ENCODE measurements at places on chromosomes 1 and 21.

DNA sequence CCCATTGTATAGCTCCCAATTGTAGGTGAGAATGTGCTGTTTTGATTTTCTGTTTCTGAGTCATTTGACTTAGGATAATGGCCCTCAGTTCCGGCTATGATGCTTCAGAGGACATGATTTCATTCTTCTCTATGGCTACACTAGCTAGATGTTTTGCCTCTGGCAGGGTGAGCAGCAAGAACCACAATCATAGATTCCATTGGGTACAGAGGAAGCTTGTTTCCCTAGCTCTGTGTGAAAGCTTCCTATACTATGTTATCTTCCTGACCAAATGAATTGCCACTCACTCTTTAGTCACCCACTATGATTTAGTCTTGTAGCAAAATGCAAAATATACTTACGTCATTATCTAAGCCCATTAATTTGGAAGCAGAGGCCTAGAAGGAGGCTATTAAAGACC, 616.3 kb downstream of the PLA2G4A start:
- no peak for DNase-seq

DNA sequence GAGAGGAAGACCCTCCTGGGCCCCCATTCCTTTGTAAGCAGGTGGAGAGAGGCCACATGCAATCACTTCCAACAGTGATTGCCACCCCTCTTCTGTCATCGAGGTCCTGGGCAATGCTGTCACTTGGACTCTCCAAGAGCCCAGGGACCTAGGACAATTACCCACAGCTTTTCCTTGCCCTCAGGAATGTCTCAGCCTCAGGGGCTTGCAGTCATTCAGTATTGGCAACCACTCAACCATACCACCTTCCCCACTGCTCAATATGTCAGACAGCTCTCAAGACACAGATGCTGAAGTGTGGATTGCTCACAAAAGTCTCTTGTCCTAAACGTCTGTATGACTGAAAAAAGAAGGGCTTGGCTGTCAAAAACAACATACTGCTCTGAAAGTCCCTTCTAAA, 87.8 kb downstream of the PTPN14 start:
- no peak for DNase-seq

GRCh38 chr1:99964806-99965205, 5.0 kb upstream of the SLC35A3 start:
- no peak for DNase-seq

DNA sequence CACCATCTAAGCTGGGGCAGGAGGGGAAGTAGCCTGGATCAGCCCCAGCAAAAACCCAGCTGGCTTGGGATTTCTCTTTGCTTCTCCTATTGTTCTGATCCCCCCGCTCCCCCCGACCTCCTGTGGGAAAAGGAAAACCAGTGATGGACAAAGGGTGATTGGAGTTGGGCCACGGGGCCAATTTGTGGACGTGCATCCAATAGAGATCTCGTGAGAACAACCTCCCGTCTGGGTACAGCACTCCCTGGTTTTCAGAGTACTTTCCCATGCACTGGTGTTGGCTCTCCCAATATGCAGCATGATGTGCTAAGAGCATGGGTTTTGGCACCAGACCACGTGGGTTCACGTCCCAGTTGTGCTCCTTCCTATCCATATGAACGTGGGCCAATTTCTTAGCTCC, 9.0 kb downstream of the BLACAT1 start:
- no peak for DNase-seq

GRCh38 chr21:35593000-35593502, 467.3 kb downstream of the SETD4 start:
- DNase-seq = no peak

- DNase-seq = no peak
Observed at GRCh38 chr1:246108278-246108925, 398.7 kb downstream of the SMYD3 start.

- no peak for DNase-seq
Observed at GRCh38 chr1:78839704-78840277, 166.7 kb downstream of the ADGRL4 start.

- no peak for DNase-seq
Observed at GRCh38 chr1:245585252-245585959, 430.6 kb downstream of the KIF26B start.

- DNase-seq = no peak
Observed at GRCh38 chr1:81435175-81435574, 365.6 kb upstream of the ADGRL2 start.

- no peak for DNase-seq
Observed at GRCh38 chr1:158115126-158115525, 65.6 kb upstream of the CD1D start.

- DNase-seq = no peak
Observed at GRCh38 chr1:68228851-68229250, 3.5 kb downstream of the WLS start.

DNA sequence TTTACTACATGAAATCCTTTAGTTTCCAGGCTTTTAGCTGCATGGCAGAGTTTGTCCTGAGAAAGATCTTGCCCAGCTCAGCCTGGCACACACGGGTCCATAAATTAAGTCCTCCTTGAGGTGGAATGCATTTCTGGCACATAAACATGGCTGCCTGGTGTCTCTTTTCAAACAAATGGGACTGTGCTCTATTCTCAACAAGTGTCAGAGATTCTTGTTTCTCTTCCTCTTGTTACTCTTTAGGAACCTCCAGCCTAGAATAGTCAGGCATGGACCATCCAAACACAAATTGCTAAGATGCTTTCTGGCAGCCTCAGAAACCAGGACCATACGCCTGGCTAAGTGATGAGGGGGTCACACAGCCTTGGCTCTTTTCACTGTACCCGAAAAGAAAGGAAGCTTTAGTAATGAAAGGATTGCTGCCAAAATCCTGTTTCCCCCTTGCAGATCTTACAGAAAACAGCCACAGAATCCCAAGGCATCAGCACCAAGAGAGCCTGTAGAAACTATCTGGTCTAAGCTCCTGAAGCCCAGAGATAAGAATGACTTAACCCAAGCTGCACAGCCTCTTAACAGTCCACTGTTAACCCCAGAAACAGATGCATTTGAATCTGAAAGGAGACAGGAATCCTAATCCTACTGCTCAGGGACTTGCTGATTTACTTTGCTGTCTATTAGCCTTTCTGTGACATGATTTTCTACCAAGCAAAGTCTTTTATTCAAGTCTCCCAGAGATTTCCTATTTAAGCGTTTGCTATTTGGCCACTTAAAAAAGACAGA, 31.9 kb upstream of the NRDC start:
- no peak for DNase-seq

DNA sequence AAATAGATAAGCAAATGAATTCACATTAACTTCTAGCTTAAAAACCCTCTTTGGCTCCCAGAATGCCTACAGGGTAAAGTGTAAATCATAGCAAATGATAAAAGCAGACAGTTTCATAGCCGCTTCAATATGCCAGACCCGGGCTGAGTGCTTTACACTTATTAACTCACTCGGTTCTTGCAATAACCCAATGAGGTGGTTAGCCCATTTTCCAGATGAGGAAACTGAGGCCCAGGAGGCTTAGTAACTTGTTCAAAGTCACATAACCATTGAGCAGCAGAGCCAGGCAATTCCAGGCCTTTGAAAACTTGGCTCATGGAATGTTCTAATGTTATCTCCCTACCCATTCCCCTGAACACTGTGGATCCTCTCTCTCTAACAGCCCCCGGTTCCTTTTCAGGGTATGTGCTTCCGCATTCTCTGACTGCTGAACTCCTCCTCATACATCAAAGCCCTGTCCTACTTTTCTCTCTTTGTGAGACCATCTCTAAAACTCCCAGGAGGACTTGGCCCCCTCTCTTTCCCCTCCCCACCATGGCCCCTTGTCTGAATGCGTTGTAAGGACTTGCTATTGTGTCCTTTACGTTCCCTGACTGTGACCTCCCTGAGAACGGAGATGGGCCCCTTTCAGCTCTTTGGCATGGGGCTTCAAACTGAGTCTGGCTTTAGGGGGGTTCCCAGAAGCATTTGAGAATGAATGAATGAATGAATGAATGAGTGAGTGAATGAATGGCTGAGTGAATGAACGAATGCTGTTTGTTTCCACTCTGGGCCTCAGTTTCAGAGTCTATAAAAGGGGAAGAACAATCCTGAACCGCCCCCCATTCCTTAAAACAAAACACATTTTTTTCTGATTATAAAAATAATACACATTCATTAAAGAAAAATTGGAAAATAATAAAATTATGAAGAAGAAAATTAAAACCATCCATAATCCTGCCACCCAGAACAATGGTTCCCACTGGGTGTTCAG, 15.6 kb upstream of the RUNX3 start:
- no peak for DNase-seq

GRCh38 chr1:62054188-62054587, 140.5 kb upstream of the L1TD1 start:
- no peak for DNase-seq

DNA sequence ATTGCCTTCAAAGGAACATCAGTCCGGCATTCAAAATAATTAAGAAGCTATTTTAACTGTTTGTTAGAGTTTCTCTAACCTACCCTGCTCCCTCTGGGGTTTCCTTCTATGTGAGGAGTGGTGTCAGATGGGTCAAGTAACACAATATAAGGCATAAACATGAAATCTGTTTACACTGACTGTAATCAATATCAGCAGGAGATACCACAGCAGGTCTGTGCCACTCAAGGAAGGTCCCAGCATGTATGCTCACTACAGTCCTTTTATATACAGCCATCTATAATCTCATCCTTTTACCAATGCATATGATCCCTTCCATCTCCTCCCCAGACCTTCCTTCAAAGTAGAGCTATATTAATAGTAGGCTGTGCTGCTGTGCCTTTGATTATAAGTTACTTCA, 25.4 kb downstream of the EEIG2 start:
- DNase-seq = no peak

GRCh38 chr1:12158357-12159092, 8.3 kb upstream of the TNFRSF1B start:
- no peak for DNase-seq

GRCh38 chr1:85128316-85128715, 72.5 kb downstream of the SYDE2 start:
- DNase-seq = no peak

GRCh38 chr1:180643693-180644092, 11.9 kb downstream of the XPR1 start:
- DNase-seq = no peak

DNA sequence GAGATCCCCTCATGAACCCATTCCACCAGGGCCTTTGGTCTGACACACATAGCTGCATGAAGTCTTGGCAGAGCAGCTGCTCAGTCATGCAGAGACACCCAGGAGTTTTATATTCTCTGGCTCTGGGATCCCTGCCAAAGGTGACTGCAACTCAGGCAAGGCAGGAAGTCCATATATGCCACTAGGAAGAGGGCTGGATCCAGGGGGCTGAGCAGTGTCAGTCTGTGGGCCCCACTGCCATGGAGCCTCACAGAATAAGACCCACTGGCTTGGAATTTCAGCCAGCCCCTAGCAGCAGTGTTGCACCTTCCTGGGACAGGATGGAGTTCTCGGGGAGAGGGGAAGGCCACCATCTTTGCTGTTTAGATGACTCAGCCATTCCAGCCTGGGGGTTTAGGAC, 199.7 kb downstream of the TBX15 start:
- no peak for DNase-seq

DNA sequence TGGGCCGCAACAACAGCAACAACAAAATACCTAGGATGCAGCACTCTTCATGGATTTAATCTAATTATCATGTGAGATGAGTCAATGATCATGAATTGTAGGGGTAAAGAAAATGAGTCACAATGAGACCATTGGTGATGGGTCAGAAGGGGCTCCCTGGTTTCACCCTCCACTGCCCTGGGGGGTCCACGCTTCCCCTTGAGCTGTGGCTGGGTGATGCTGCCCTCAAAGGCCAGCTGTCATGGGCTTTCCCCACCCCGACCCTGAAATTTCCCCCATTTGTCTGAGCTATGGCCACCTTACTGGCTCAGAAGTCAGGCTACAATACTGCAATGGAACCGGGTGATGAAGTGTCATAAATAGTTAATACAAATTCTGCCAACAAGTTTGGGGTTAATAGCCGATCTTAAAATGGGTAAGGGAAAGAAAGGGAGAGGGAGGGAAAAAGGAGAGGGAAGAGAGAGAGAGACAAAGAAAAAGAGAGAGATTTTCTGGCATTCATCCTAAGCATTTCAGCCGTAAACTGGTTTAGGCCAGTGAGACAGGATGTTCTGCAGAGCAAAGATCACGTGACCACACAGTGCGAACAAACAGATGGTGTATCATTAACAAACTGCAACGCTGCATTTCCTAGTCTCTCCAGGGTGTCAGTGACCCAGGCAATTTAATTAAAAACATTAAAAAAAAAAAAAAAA, 143.4 kb upstream of the ERRFI1 start:
- peak; percentile 41 for DNase-seq

DNA sequence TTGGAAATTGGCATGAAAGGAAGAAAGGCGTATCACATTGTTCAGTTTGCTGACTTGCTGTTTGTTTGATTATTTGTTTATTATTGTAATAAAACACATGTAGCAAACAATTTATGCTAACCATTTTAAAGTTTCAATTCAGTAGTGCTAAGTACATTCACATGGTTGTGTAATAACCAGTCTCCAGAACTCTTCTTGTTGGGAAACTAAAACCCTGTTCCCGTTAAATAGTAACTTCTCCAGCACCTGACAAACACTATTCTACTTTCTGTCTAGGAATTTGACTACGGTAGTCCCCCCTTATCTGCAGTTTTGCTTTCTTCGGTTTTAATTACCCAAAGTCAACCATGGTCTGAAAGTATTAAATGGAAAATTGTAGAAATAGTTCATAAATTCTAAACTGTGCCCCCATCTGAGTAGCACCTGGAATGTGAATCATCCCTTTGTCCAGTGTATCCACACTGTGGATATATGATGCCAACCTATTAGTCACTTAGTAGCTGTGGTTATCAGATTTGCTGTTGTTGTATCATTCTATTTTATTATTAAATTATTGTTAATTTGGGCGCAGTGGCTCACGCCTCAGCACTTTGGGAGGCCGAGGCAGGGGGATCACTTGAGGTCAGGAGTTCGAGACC, 5.5 kb downstream of the MORC3 start:
- no peak for DNase-seq

GRCh38 chr1:158002022-158002630, 8.7 kb downstream of the KIRREL1 start:
- no peak for DNase-seq

- DNase-seq = no peak
Observed at GRCh38 chr1:61184040-61184713, 101.8 kb downstream of the NFIA start.

- DNase-seq = peak; percentile 15
Observed at GRCh38 chr21:41877901-41878830, 978 bp downstream of the PRDM15 start.

DNA sequence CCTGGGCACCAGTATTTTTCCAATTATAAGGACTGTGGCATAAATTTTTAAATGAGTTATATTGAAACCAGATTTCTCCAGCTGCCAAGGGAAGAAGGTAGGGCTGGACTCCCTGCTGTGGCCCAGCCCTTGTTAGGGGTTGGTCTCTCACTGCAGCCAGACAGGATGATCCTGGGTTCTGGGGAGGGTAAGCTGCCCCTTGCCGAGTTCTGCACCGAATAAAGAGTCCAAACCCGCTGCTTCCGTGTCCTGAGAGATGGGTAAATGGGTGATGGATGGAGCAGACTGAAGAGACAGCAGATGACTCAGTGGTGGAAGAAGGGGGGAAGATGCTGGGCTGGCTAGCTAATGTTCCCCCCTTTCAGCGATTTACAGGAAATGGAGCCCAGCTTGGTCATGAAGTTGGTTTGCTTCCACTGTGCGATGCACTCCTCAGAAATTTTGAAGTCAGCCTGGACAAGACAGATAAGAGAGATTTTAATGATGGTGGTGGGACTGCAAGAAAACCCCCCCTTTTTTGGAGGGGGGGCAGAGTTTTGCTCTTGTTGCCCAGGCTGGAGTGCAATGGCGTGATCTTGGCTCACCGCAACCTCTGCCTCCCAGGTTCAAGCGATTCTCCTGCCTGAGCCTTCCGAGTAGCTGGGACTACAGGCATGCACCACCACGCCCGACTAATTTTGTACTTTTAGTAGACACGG, 41.4 kb downstream of the YARS1 start:
- DNase-seq = no peak

- no peak for DNase-seq
Observed at GRCh38 chr1:228190778-228191177, 17.1 kb upstream of the OBSCN start.
